Dermis microvascular lymphatic vessel endothelial cell (primary cell): ENCODE measurements at places on chromosomes 16 and 17. TPM values are rescaled to one million over a fixed set of nuclear protein-coding genes. Genes with fewer than 3 reads are reported as not detected.

DNA sequence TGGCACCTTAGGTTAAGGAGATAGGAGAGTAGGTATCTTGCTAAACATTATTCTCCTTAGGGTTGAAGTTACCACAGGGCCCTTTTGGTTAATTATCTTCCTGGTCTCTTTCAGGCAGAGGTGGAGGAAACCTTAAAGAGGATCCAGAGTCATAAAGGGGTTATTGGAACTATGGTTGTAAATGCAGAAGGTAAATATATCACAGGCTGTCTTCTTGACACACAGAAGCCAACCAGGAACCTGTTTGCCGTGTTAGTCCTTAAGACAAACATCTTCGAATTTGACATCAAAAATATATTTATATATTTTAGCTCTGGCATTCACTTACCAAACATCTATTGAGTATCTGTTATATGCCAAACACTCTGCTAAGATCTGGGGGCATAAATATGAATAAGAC is 2.4 kb downstream of the DYNLRB2 start:
- DNase-seq, result no peak

DNA sequence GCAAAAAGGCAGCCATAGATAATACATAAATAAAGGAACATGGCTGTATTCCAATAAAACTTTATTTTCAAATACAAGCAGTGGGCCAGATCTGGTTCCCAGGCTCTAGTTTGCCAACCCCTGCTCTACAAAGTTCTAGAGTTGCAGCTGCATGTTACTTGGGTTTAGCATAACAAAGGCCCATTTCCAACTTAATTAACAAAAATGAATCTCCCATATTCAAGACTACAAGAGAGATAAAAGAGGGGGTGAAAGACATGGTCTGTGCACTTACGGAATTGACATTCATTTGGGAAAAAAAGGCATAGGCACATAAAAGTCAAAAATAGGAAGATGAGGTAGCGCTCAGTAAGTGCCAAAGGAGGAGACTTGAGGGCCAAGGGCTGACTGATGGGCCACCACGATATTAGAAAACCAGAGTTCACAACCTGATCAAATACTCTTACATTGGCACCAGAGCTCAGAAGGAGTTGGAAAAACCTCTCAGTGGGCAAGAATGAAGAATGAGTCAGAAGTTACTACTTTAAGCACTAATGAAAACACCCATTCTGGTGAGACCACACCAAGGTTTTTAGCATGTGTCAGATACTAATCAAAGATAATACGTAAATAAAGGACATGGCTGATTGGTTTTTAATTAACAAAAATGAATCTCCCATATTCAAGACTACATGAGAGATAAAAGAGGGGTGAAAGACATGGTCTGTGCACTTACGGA is 164.0 kb downstream of the VPS53 start:
- no peak for DNase-seq

DNA sequence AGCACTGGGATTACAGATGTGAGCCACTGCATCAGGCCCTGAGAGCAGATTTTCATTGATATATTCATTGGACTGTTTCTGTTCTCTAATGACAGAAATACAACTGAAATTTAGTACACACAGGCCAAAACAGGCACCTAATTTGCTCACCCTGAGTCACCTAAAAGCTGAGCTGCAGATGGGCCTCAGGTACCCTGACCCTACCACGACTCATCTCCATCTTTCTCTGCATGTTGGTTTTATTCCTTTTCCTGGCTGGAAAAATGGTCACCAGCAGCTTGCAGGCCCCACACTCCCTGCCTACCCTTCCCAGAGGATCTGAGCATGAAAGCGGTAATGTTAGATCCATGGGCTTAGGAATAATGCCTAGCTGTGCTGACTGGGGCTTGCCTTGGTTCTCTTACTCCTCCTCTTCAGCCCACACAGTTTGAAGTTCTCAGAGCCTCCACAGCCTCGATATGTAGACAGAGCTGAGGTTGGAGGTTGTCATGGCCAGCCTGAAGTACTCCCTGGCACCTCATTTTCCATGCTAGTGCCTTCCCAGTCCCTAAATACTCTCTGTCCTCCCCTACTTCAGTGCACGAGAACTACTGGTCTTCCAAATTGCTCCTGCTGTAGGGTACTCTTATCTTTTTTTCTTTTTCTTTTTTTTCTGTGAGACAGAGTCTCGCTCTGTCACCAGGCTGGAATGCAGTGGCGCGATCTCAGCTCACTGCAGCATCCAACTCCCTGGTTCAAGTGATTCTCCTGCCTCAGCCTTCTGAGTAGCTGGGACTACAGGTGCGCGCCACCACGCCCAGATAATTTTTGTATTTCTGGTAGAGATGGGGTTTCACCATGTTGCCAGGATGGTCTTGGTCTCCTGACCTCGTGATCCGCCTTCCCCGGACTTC is 51.1 kb downstream of the CENPV start:
- DNase-seq, result no peak

- no peak for DNase-seq
These were observed 170.5 kb upstream of the MPHOSPH6 start for GRCh38 chr16:82340531-82340930.

The TBC1D3K gene
- not detected in 2 replicates for total RNA-seq

DNA sequence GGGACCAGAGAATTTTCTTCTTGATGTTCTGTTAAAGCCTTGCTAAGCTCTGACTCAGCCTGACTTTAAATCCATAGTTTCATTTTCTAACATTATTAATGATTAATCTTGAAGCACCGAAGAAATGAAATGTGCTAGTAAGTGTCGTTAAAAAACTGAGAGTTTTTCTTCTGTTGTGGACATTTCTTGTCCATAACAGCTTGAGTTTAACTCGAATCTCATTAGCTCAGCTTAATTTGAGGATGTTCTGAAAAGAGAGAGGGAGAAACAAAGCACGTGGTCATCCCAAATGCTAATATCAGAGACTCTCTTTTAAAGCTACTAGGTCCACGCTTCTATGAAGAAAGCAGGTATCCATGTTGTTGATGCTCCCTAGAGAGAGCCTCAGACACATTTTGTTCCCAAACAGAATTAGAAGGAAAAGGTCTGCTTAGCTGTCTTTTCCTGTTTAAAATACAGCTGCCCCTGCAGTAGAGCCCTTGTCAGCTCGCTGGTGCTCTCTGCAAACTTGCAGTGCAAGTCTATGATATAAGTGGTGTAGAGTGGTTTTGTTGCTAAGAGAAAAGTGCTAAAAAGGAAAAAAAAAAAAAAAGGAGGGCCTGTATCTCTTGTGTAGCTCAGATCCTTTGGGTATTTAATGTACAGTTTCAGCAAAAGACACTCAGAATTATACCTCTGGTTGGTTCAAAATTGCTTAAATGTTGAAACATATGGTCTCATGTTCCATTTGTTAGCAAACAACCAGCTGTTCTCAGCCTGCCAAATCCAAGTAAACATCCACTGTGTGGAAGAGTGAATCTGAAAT is 191.1 kb upstream of the TBX2 start:
- no peak for DNase-seq
